ENCODE measurements at places on chromosomes 2 and 18. TPM values are rescaled to one million over a fixed set of nuclear protein-coding genes. Genes with fewer than 3 reads are reported as not detected.

The SCN1A gene
- 0.59 TPM for total RNA-seq

The EHD3 gene
- 23.0 TPM for total RNA-seq

The VWA3B gene
- total RNA-seq, result 0.32 TPM

The NEU4 gene
- total RNA-seq, result not detected

The ZNF142 gene
- total RNA-seq, result 20.5 TPM
